ENCODE measurements at places on chromosomes 13 and 19.

- DNase-seq, result peak; percentile 55
Observed at GRCh38 chr19:38395381-38396114, 7.1 kb downstream of the SPRED3 start.

GRCh38 chr19:38079926-38080380 is 144.1 kb downstream of the DPF1 start:
- DNase-seq, result no peak

DNA sequence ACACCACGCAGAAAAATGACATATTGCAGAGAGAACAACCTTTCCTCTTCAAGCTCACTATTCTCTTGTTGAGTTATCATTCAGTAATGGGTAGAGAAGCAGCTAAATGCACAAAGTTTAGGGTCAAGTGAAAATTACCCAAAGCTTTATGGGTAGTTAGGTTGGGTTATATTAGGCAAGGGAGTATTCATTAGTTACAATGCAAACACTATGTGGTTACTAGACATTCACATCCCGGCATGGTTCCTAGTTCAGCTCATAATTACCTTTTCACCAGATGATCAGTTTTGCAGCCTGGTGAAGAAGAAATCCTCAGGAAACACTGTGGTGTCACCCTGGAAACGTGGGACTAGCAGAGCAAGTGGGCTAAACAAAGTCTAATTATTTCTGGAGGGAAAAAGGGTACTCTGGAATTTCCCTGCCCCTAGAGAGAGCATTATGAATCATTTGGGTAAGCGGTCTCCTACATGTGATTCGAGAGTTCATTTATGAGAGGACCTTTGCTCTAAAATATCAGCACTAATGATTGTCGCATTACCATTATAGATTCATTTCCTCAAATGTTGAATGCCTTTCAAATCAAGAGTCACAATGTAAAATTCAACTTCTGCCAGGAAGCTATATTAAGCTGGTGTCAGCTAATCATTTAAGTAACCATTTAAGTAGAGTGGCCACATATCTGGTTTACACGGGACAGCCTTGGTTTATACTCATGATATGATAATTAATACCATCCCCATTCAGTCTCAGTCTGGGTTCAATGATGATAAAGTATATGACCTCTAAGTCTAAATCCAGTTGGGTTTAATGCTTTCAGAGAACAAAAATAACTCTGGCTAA is 1208.0 kb downstream of the DIAPH3 start:
- no peak for DNase-seq

DNA sequence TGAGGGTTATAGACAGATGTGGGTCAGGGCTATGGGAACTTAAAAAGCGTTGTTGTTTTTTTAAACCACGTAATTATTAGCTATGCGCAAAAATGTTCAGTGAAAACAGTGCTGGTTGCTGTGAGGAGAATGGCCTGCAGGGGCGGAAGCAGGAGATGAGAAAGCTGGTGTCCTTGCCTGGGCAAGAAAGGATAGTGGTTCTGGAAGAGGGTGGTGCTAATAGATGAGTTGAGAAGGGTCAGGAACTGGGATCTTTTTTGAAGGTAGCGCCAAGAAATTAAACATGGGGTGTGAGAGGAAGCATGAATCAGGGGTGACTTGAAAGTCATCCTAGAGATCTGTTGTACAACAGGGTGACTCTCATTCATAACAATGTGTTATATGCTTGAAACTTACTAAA is 4.8 kb upstream of the SMG9 start:
- no peak for DNase-seq

DNA sequence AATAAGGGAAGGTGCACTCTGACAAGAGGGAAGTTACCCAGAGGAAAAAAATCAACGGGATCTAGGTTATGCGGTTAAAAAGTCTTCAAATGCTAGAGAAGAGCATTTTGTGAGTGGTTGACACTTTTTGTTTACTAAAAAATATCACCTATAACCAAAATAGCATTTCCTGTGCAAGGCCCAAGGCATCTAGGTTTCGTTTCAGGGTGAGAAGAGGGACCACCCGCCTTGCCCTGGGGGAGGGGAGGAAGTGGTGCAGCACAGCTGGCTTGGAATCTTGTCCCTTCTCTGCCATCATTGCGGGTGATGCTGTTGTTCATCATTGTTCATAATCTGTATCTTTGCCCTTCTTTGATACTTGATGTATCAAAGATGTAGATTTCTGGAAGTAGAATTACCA is 80.6 kb downstream of the NUFIP1 start:
- DNase-seq, result no peak

GRCh38 chr19:10979951-10980381 is 19.1 kb downstream of the SMARCA4 start:
- no peak for DNase-seq

- no peak for DNase-seq
Observed at GRCh38 chr19:49863254-49863934, 4.0 kb downstream of the PNKP start.

GRCh38 chr13:71869274-71869673 is 2.3 kb upstream of the DACH1 start:
- no peak for DNase-seq

DNA sequence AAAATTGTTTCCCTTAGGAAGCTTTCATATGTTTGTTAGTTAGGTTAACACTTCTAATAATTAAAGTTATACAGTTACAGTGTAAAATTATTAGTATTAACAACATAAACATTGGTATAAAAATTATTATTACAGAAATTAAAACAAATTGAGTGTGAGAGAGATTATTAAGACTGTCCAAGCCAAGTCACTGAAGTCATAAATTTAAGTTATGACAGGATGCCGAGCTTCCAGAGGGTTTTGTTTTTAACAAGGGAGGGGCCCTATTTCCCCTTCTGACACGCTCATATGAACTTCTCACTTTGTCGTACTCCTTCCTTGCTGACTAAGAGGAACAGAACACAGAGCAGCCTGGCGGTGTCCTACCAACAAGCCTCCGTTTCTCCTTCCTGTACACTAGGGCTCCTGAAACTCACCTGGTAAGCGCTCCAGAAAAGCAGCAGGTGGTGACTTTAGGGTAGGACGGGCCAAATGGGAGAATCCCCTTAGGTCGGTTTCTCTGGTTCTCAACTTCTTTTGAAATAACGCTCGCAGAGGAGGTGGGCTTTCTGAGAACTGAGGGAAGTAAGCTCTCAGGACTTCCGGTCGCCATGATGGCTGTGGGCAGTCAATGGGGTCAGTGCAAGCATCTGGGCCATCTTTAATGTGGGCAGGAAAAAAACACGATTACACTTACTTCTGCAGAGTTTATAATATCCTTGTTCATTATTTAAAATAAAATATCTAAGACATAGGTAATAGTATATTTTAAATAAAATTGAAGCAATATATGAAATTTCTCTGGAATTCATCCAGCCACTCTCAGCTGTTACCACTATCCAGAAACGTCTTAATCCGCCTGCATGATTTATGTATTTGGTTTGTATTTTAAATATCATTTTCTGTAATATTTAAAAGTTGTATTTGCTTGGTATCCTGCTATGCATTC is at the start of gene CARD8:
TSS of gene CARD8 (minus strand) at position 537 of the 928 bp plus-strand sequence. CDS start 14,892 bp downstream, outside the sequence.
- peak; percentile 90 for DNase-seq
